ENCODE measurements at places on chromosomes 7 and 10.

DNA sequence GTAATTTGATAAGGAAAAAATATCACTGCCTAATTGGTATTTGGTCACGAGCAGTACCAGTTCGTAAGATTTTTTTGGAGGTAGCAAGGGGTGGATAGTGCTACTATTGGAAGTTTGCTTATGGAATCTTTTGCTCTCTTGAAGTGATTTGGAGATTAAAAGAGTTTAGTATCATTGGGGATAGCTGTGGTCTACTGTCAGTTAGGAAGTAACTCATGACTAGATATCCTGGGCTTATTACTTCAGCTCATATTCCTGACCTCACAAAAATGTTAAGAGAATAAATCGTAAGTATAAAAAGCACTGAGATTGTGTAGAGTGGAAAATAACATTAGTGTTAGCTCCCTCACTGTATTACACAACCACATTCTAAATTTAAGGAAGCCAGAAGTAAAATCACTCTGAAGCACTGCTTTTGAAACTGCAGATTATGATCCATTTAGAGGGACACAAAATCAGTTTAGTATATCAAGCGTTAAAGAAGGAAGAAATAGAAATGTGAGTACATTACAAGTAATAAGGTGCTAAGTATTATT, 22.6 kb downstream of the SGPL1 start:
- no peak for DNase-seq

DNA sequence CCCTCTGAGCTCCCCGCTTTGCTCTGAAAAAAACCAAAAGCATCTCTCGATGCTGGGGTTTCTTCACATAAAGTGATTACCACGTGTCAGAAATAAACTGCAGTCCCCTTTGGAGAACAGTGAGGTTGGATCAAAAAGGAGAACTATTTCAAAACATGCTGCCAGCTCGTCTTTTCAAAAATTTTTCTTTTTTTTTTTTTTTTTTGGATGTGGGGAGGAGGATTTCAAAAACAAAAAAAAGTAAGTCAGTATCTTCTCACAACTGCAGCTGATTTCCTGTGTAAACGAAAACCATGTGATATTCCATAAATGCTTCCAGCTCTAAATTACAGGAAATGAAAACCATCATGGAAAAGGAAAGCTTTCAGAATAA, 155.0 kb upstream of the LYZL2 start:
- no peak for DNase-seq

DNA sequence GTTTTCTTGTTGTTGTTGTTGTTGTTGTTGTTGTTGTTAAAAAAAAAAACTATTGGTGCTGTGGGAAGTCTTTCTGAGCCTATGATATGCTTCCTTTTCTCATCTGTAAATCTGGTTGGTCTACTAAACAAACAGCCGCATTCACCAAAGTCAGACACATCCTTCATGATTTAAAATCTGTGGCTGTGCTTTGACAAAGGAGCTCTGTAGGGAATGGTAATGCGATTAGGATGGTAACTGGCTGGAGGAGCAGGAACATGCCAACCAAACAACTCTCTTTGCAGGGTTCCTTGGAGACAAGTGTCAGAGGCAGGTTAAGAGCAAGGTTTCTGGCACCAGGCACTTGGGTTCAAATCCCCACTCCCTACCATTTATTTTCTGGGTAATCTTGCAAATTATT, 14.9 kb upstream of the SP4 start:
- no peak for DNase-seq

DNA sequence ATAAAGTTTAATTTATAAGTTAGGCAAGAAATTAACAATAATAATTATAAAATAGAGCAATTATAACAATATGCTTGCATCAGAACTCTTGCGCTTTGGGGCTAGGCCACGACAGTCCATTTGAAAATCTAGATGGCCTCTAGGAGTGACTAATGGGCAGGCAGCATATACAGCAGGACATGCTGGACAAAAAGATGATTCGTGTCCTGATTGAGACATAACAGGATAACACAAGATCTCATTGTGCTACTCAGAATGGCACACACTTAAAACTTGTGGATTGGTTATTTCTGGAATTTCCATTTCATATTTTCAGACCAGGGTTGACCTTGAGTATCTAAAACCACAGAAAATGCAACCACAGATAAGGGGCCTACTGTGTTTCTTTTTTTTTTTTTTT, 27.5 kb downstream of the CTNNA3 start:
- no peak for DNase-seq

- DNase-seq, result no peak
Observed at GRCh38 chr7:108030516-108030915, 27.6 kb upstream of the LAMB1 start.

- DNase-seq, result no peak
Observed at GRCh38 chr10:119643306-119644204, 7.6 kb upstream of the BAG3 start.

DNA sequence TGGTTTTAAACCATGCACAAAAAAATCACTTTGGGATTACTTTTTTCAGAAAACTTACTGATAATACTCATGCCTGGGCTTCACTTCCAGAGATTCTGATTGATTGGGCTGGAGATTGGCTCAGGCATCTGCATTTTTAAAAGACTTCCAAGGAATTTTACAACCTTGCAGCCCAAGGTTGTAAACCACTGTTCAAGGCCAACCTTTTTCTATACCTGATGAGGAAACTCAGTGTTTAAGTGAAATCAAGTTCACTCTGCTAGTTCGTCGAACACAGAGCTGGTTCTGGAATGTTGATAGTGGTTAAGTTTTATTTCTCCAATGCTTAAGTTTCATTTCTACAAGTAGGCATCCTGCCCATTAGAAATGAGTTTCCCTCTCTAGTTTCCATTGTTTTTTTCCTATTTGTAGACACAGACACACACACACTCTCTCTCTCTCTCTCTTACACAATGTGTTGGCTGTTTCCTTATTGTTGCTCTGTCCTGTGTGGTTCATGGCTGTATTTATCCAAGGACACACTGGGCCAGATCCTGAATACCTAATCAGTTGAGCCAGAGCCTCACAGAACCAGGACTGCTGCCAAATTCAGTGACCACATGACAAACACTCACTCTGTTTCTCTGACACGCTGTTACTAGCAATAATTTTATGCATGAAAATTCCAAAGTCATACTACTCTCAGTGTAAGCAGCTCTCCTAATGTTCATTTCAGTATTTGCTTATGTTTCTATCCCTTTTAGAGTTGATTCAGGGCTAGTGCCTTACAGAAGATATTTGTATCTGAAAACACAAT, 3.7 kb upstream of the IFIT1B start:
- no peak for DNase-seq

DNA sequence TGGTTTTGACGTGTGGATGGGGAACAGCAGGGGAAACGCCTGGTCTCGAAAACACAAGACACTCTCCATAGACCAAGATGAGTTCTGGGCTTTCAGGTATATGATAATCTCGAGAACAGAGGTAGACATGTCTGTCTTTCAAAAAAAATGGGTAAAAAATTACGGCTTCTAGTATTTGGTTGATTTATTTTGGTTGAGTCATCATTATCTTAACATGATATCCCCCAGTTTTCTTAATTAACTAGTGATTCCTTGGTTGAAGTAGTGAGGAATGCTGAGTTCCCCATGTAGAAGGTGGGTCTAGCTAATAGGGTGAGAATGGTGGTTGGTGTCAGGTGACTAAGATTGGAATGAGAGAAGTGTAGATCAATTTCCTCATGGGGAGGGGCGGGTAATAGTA, 10.7 kb downstream of the LIPM start:
- no peak for DNase-seq

GRCh38 chr10:18179891-18180290, 39.7 kb downstream of the CACNB2 start:
- no peak for DNase-seq

- no peak for DNase-seq
Observed at GRCh38 chr10:127458016-127458810, 90.9 kb upstream of the NPS start.

DNA sequence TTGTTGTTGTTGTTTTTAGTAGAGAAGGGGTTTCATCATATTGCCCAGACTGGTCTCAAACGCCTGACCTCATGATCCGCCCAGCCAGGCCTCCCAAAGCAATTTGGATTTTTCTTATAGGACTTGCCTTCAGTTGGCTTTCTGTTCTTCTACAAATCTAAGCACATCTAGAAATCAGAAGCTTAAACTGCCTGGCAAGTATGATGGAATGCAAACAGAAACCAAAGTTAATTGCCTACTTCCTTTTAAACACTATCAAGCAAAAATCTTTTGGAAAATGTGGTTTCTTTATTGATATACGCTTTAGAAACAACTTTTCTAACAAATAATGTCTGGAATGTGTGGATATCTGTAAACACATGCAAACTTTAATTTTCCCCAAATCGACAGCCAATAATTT, 64.9 kb downstream of the USP6NL start:
- no peak for DNase-seq

DNA sequence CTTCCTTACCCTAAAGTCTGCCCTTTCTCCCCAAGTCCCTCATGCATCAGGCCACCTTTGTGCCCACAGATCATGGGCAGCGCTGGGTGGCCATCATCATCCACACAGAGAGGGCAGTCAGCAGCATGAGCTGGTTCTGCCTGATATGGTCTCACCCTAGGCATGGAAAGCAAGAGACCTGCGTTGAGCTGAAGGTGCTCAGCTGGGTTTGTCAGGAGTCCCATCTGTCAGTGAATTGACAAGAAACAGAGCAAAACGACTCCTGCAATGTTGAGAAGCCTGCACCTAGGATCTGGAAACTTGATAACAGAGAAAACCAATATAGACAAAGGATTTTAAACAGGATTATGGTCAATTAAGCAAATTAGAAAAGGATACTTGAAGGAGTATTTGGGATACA, 242.7 kb upstream of the PRSS1 start:
- no peak for DNase-seq

DNA sequence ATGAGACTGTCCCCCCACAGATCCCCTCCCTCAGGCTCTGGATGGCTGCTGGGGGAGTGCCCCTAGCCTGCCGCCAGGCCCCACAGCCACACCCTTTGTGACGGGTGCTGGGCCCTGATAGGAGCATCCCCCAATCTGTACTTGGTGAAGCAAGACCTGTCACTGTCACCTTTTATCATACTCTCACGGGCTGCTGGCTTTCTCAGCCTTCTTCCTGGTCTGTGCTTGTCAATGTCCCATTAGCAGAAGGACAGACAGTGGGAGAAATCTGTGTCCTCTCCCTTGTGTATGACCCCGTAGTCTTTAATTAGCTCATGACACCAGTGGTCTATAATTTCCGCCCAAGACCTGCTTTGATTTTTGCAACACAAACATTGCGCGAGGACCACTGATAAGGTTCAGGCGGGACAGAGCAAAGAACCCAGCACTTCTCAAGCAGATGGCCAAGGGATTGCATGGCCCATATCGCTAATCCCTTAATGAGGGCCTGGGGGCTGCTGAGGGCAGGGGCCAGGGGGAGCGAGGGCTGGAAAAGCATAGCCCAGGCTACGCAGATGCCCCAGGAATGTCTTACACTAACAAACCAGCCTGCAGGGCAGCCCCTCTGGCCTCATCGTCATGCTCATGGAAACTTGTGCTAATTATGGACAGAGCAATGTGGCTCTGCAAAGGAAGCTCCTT, 127.8 kb downstream of the PTPN20 start:
- no peak for DNase-seq

GRCh38 chr10:61463035-61463909, 10.1 kb upstream of the TMEM26 start:
- DNase-seq, result no peak

DNA sequence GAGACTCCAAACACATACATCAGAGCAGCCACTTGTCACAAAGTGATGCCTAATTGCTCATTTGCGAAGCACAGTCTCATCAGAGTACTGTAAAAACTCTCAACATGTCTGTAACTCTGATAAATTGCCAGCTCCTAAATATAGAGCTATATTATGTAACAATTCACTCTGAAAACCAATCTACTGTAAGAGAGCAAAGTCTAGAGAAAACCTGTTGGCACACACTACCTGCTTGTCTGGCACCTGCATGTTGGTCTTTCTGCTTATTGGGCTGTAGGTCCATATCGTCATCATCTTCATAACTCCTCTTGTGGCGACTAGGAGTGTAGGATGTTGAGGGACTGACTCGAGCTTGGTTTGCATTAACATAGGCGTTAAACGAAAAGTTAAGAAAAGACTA, 19.8 kb downstream of the MCMBP start:
- no peak for DNase-seq

DNA sequence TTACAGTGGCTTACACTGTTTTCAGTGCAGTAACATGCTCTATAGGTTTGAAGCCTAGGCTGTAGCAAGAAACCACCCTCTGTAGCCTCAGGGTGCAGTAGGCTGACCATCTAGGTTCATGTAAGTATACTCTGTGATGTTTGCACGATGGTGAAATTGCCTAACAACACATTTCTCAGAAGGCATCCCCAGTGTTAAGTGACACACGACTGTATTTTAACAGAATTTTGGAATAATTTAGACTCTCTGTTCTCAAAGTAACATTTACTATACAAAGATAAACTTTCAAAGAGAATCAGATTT, 44.6 kb upstream of the BHLHA15 start:
- DNase-seq, result no peak

- DNase-seq, result peak; percentile 40
Observed at GRCh38 chr10:58385784-58386112, 538 bp downstream of the TFAM start.

GRCh38 chr7:25541094-25541821, 313.0 kb upstream of the NPVF start:
- no peak for DNase-seq

DNA sequence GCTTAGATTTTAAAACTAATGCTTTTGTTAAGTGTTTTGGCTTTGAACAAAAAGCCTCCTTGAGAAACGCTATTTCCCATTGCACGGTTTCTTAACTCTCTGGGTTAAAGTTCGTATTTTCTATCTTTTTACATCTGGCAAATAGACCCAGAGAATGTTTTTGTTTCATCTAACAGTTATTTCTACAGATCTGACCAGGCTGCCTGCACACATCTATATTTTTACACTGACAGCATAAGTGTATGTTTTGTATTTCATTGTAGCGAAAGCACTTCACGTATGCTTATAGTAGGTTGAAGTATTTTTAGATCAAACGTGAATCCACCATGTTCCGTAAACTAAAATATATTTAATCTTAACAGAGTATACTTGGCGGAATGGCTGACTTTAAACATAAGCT, 477.3 kb downstream of the SDK1 start:
- DNase-seq, result no peak
